Right lobe of liver (tissue), 6 donors: ENCODE measurements at places on chromosomes 7 and 10. TPM values are rescaled to one million over a fixed set of nuclear protein-coding genes. Genes with fewer than 3 reads are reported as not detected.

The C7orf33 gene
- not detected for total RNA-seq

The KIAA1549 gene
- total RNA-seq: 0.62 TPM

The RINT1 gene
- total RNA-seq: 8.7 TPM

The NPC1L1 gene
- 23.1 TPM for total RNA-seq
